ENCODE measurements at places on chromosomes 3 and 15.

GRCh38 chr3:167969548-167969947 is 126.2 kb downstream of the GOLIM4 start:
- DNase-seq = no peak

DNA sequence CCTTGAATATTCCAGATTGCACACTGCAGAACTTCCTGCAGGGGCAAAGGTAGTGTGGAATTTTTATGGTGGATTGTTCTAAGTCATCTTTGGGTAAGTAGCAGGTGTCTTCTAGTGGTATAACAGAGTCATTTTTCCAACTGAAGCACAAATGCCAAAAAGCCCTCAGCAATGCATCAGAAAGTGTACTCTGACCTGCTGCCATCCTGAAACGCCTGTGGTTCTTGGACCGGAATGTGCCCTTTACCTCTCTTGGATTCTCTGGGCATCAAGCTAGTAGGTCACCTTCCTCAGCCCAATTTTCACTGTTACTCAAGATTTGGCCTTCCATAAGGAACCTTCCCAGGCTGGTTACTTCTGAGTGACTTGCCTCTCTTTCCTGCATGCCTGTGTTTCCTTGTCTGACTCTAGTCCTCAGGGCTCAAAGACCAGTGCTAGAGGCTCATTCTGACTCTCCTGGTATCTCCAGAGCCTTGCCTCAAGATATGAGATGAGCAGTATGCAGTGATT is 4.8 kb downstream of the CLSTN2 start:
- DNase-seq = no peak

DNA sequence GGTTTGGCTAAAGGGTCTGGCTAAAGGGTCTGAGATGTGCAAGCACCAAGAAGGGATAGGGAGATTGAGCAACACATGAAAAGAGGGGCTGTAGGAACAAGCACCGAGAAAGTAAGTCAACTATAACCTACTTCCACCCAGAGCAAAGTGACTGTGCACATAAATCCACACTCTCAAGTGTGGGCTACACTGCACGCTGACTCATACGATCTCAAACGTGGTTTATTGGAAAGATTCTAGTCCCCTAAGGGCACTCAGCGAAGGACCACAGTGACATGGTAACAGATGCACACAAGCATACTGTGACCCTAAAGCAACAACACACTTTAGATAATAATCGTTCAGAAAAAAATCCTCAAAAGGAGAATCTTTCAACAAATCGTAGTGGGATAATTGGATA is 48.0 kb downstream of the EHHADH start:
- no peak for DNase-seq

- DNase-seq = no peak
Measured at GRCh38 chr15:95799286-95800200, 531.0 kb upstream of the NR2F2 start.

DNA sequence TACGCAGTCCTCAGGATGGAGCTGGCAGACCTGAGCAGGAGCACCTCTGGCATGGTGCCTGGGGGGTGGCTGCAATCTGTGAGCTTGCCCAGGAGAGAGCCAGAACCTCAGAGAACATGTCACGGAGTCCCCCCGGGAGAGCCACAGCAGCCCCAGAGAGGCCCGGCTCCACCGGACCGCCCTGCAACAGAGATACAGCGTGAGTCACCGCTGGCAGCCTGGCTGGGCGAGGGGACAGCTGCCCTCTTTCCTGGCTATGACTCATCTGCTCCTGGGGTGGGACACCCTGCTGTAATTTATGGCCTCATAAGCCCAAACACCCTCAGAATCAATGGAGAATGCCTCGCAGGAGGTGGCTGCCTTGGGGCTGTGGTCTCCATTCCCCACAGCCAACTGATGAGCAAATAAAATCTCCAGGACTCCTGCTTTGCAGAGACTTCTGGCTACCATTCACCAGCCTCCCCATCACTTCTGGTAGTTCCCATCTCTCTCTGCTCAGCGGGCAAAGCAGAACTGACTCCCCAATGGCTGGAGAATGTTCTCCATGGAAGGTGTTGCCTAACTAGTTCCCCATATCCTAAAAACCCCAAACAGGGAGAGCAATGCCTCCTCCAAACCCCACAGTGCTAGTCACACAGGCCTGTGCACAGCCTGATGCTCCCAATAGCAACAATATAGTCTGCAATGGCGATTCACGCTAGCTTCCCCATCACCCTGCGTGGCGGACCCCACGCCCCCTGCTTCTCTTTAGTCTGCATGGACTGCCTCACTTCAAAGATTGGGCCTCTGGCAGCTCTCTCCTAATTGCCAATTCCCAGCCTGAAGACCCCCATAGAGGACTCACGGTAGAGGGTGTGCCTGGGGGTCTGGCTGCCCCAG is 21.6 kb downstream of the ACSBG1 start:
- DNase-seq = no peak

DNA sequence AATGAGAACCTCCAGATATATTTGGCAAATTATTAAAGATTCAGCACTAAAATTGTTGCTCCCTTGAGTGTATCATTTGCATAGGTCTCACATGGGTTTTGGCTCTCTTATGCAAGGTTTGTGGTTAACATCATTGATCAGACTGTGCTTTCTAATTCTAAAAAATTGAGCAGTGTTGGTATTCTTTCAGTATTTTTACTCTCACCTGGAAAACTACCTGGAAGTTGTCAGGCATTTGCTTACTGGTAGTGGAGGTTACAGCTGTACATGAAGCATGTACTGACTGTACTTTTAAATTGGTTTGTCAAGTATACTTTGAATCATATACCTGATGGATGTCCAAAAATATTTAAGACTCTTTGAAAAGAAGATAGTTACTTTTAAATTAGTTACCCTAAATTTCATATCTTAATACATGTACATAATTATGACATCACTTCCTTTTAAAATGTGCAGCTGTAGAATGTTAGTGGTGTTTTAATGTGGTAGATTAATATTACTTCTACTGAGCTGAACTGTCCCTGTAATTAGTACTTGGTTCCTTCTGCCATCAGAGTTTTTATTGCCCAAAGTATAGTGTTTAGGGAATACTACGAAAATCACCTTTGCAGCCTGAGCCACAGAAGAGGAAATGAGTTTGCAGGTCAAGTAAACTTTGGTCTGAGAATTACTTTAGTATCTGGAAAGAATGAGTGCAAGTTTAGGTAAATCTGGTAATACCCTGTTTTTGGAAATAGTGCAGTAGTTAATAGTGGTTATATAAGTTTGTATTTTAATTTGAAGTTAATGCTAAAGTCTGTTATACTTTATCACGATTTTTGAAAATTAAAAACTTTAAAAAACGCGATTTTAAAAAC is 2.8 kb downstream of the CHD2 start:
- no peak for DNase-seq

- no peak for DNase-seq
Measured at GRCh38 chr3:37127340-37127739, 47.0 kb downstream of the LRRFIP2 start.

GRCh38 chr3:69072928-69073327 is 7.2 kb downstream of the UBA3 start:
- DNase-seq = no peak

DNA sequence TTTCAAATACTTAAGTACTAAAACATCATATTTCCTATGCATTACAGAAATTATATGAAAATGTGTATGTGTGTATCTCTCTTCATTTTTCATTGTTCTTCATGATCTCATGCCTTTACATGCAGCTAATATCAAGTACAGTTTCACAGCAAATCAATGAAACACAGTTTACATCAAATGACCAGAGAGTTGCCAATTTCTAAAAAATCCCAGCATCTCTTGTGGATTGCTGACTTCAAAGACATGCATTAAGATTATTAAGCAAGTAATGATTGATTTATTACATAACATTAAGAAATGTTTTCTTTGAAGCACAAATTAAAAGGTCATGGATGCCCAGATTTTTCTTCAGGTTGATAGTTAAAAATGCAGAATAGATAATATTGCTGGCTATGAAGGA is 31.0 kb upstream of the TAFA4 start:
- no peak for DNase-seq

- no peak for DNase-seq
Measured at GRCh38 chr3:52374173-52374572, 58.1 kb downstream of the DNAH1 start.

DNA sequence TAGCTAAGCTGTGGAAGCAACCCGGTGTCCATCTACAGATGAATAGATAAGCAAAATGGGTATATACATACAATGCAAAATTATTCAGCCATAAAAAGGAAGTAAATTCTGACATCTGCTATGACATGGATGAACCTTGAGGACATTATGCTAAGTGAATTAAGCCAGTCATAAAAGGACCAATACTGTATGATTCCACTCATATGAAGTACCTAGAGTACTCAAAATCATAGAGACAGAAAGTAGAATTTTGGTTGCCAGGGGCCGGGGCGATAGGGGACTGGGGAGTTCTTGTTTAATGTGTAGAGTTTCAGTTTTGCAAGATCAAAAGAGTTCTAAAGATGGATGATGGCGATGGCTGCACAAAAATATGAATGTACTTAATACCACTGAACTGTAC is 10.3 kb downstream of the EID1 start:
- DNase-seq = no peak

DNA sequence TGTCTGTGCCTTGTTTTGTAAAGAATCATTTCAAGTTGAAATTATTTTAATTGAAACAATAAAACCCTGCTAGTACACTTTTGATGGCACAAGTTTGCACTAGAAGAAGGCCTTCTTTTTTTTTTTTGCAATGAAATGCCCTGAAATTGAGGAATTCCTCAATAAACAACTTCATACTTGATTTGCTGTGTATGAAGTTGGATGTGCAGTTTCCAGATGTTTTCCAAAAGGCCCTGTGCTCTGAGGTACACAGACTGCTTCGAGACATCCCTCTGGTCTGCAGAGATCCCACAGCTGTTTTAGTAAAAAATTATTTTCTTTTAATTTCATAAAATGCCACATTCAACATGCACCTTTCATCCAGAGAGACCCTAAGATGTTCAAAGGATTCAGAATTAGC is 48.9 kb downstream of the HES1 start:
- DNase-seq = no peak

GRCh38 chr3:72031581-72031980 is 246.6 kb upstream of the PROK2 start:
- DNase-seq = no peak

GRCh38 chr15:55248895-55249294 is 40.7 kb downstream of the RAB27A start:
- no peak for DNase-seq

- DNase-seq = no peak
Measured at GRCh38 chr3:61451841-61452240, 109.5 kb upstream of the PTPRG start.

DNA sequence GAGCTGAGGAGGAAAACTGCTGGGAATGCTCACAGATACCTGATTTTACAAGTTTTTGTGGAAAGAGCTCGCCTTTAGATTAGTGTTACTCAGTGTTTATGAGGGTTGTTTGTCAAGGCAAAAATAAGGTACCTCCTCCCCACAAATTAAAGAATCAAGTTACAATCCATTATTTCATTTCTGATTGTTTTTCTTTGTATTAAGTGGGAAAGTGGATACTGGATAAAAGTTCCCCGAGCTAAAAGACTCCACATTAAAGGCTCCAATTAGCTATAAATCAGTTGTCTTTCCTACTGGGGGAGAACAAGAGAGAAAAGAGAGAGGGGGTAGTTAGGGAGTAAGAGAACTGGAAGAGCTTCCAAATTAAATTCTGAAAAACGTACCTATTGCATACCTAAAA is 1.9 kb downstream of the ALDH1A2 start:
- no peak for DNase-seq

DNA sequence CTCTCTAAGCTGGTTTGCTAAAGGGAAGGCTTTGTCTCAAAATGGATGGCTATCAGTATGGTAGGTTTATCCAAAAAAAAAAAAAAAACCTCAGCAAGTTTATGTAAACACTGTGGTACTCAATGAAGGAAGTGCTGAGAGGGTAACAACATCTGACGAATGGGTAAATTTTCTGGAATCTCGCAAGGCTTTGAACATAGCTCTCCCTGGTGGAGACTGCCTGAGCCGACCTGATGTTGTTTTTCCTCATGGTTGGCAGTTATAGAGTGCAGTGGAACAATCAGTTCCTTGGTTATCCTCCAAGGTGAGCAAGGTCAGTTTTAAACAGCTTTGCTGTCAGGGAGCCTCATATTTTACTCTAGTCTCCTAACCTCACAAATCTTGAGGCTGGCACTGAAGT is 94.6 kb downstream of the ZPLD1 start:
- DNase-seq = no peak

GRCh38 chr3:105877336-105877910 is 8.6 kb upstream of the CBLB start:
- DNase-seq = no peak

DNA sequence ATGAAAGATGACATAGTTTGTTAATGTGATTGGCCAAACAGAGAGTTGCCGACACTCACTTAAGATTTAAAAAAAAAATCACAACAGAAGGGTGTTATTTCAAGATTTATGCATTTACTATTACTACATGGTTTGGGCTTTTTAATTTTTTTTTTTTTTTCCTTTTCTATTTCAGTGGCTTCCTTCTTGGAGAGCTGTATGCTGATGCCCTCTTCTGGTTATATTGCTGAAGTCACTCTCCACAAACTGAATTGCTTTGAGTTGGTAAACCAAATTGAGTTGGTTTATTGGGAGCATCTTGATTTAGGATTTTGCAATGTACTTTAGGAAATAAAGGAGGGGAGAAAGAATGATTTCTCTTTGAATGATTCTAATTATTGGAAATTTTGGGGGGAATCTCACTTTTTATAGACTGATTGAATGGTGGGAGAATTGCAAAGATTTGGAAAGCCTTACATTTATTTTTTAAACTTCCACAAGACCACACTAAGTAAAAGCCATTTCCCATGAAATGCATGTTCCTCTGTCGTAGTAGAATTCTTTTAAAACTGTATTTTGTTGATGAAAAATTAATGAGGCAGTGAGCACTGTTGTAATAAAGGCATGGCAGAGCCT is 186.6 kb upstream of the FEZF2 start:
- peak; percentile 5 for DNase-seq

DNA sequence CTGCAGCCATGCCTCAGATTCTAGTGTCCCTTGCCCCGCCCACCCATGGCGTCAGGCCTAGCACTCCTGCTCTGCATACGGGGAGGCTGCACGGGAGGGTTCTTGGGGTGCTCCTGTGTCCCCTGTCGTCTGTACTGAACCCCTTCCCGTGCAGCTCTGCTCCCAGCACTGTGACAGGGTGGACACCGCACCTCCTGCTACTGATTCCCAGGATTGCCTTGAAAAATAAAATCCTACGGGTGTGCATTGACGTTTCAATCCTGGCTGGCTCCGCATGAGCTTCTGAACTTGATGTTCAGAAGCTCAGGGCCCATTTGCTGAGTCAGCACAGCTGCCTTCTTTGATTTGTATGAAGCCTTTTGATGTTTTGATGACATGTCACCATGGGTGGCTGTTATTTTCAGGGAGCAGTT is 176.4 kb downstream of the APBA2 start:
- no peak for DNase-seq

Measured in GM12891 (cell line).